ENCODE measurements at places on chromosomes 11 and 22. TPM values are rescaled to one million over a fixed set of nuclear protein-coding genes. Genes with fewer than 3 reads are reported as not detected.

TMA7B gene
- total RNA-seq = 1.7 TPM

HSPB2 gene
- total RNA-seq = not detected

ZNF280B gene
- 1.9 TPM for total RNA-seq

PRR33 gene
- total RNA-seq = not detected

PGA5 gene
- 8.9 TPM for total RNA-seq

OR8A1 gene
- 7.0 TPM for total RNA-seq
